ENCODE measurements at places on chromosomes 2 and 18.

GRCh38 chr18:41012194-41012593 lies 942.8 kb upstream of the PIK3C3 start:
- no peak for DNase-seq

DNA sequence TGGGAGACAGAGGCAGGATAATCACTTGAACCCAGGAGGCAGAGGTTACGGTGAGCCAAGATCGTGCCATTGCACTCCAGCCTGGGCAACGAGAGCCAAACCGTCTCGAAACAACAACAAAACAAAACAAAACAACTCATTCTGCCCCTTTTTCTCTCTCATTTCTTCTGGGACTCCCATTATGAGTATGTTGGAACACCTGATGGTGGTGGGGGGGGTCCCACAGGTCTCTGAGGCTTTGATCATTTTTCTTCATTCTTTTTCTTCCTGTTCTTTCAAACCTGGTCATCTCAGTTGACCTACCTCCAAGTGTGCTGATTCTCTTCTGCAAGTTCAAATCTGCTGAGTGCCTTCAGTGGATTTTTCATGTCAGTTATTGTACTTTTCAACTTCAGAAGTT lies 8.2 kb upstream of the FAM161A start:
- no peak for DNase-seq

GRCh38 chr2:20467789-20468548 lies 21.1 kb downstream of the RHOB start:
- DNase-seq, result no peak

DNA sequence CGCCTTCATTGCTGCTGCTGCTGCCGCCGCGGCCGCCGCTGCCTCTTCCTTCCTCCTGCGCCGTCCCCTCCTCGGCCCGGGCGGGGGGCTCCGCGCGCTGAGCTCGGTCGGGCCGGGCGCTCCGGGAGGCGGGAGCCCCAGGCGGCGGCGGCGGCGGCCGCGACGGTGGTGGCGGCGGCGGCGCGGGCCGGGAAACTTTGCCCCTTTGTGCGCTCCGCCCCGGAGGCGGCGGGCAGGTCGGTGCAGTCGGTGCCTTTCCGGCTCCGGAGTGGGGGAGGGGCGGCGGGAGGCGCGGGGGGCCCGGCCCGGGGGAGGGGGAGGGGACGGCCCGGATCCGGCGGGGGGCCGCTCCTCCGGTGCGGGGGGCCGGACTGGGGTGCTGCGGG lies 205 bp downstream of the TET3 start:
- no peak for DNase-seq

DNA sequence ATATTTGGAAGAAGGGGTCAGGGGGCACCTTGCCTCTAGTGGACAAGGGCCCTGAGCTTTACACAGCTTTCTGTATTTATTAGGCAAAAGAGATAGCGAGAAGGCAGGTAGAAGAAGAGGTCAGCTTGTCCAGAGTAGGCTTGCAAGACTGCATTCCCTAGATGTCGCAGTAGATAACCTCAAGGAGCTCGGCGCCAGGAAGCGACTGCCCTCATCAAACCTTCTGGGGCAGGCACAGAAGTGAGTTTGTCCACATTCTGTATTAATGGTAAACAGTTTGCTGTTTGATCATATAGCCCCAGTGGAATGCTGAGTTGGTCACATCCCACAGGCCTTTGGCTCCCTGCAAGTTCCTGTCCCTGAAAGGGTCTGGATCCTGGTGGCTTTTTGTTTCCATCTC lies 7.0 kb downstream of the CHCHD5 start:
- no peak for DNase-seq

DNA sequence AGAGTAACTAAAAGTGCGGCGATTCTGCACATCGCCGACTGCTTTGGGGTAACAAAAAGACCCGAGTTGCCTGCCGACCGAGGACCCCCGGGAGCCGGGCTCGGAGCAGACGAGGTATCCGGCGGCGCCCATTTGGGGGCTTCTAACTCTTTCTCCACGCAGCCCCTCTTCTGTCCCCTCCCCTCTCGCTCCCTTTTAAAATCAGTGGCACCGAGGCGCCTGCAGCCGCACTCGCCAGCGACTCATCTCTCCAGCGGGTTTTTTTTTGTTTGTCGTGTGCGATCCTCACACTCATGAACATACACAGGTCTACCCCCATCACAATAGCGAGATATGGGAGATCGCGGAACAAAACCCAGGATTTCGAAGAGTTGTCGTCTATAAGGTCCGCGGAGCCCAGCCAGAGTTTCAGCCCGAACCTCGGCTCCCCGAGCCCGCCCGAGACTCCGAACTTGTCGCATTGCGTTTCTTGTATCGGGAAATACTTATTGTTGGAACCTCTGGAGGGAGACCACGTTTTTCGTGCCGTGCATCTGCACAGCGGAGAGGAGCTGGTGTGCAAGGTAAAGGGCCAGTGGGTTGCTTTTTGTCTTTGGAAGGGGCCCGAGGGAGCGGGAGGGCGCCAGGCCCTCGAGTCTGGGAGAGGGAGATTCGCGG lies 1.4 kb downstream of the TRIB2 start:
- DNase-seq, result no peak

- DNase-seq, result no peak
These were observed 17.7 kb upstream of the EN1 start for GRCh38 chr2:118865106-118865505.

GRCh38 chr2:27752551-27753237 lies 18.8 kb upstream of the MRPL33 start:
- DNase-seq, result no peak

- DNase-seq, result no peak
These were observed 72.4 kb upstream of the HAAO start for GRCh38 chr2:42864641-42865280.

GRCh38 chr2:122077771-122078170 lies 322.3 kb downstream of the TSN start:
- no peak for DNase-seq

DNA sequence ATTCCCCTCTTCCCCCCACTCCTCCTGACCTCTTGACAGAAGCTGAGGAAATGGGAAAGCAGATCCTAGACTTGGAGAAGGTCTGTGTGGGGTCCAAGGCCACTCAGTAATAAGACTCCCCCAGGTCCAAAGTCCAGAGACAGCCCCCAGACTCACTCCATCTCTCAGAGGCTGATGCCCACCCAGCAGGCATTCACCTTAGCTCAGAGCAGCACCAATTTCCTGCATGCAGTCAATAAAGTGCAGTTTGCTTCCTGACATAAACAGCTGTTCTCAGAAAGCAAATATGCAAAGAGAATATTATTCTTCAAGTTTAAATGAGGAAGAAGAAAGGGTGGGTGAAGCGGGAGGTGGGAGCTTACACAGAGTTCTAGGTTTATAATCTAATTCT lies 84.1 kb upstream of the RTN4 start:
- no peak for DNase-seq

GRCh38 chr2:242004223-242004901 lies 134.8 kb downstream of the RTP5 start:
- DNase-seq, result no peak
